Foreskin fibroblast (primary cell): ENCODE measurements at places on chromosomes 7 and 10.

GRCh38 chr10:95229724-95230627 is 35.9 kb downstream of the ACSM6 start:
- DNase-seq: peak; percentile 95

DNA sequence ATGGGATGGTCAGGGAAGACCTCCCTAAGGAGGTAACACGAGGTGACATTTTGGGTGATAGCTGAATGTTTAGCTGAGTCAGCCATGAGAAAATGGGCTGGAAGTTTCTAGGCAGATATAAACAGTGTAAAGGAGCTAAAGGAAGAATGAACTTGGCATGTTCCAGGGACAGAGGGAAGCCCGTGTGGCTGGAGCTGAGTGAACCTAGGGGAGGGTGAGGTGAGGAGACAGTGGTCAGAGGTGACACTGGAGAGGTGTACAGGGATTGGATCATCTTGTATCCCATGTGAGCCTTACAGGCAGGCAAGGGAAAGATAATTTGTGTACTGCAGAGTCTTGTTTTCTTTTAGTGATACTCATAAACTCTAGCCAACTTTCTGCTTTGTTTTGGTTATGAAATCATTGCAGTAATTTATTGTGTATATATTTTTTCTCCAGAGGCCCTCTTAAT is 1.8 kb downstream of the STARD3NL start:
- no peak for DNase-seq

GRCh38 chr10:63515002-63515763 is 6.0 kb upstream of the REEP3 start:
- DNase-seq: no peak

- DNase-seq: no peak
Measured at GRCh38 chr7:151091431-151091830, 5.2 kb downstream of the AGAP3 start.

GRCh38 chr7:66187905-66188304 is 17.2 kb upstream of the TPST1 start:
- DNase-seq: peak; percentile 90

- DNase-seq: peak; percentile 15
Measured at GRCh38 chr7:148242294-148242821, 348.2 kb upstream of the C7orf33 start.

- DNase-seq: no peak
Measured at GRCh38 chr7:102045681-102046372, 228.4 kb downstream of the CUX1 start.

DNA sequence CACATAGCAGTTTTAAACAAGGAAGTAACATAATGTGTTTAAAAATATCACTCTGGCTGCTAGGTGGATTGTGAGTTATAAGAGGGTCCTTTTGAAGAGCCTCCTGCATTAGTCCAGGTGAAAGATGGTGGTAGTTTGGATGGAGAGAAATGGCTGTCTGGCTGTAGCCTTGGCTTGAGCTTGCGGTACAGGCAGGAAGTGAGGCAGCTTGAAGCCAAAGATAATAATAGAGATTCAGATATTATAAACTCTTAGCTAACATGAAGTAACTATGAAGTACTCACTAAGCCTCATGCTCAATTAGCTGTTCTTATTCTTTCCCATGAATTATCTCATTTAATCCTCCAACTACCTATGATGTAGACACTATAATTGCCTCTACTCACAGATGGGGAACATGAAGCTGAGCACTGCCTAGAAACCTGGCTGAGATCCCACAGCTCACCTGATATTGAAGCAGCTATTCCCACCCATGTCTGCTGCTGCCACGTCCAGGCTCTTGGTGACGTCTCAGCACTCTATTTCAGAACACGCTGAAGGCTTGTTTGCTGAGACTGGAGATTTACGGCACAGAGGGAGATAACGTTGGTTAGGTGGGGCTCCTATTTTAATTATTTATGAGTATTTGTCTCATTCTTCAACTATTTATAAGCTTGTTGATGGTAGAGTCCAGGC is 10.4 kb downstream of the C10orf120 start:
- no peak for DNase-seq

GRCh38 chr7:100763556-100764140 is 30.3 kb downstream of the ZAN start:
- no peak for DNase-seq

DNA sequence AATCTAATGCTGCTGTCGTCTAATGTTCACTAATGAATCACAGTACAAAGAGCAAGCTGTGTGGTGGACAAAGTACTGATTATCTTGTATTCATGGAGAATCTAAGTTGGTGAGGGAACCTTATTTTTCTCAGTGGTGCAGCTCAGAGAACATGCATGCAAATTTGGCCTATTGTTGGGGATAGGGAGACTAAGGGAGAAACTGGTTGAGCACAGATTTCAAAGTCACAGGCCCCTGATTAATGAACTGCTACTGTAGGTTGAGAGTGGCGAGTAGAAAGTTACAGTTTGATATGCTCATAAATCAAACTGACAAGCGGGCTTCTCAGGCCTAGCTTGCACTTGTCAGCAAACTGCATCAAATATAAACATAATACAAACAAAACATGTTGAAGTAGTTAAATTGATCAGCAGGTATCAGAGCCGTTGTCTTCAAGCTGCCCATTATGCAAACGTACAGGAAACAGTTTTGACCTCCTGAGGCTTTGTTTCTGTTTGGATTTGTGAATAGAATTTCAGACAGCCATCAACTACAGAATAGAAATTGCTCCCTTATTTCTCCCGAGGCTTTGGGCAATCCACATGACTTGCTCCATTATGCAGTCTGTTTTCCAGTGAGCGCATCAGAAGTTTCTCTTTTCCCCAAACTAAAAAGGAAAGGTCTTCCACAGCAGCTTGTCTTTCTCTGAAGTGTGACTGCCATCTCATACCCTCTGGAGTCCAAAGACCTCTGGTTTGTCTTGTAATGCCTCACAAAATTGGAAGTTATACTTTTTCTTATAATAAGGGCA is 215.8 kb downstream of the FOXP2 start:
- DNase-seq: no peak

DNA sequence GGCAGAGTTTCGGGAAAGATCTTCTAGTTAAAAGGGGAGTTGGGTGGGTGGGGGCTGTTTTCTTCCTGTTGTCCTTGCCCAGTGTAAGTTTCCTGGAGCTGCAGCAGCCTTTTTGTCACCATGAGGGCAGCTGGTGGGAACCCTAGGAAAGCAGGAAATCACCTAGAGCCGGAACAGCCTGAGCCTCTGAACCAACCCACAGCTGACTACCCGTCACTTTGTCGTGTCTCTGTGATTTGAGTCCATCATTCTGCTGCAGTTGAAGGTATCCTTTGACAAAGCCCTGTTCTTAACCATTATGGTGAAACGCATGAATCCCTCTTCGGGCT is 1.2 kb upstream of the C10orf143 start:
- no peak for DNase-seq

DNA sequence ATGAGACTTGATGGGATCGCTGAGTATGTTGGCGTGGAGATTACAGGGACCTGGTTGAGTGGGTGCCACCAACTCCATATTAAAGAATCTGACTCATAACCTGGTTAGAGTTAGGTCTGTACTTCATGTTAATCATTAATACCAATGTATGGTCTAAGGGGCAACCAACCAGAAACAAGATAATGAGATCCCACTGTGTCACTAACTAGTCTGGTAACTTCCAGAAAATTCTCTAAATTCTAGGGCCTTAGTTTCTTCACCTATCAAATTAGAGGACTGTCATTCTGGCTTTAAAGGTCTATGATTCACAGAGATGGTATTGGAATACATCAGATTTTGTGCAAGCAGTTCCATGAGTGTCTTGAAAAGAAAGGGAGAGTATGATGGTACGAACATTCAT is 102.2 kb downstream of the SNX10 start:
- DNase-seq: no peak

DNA sequence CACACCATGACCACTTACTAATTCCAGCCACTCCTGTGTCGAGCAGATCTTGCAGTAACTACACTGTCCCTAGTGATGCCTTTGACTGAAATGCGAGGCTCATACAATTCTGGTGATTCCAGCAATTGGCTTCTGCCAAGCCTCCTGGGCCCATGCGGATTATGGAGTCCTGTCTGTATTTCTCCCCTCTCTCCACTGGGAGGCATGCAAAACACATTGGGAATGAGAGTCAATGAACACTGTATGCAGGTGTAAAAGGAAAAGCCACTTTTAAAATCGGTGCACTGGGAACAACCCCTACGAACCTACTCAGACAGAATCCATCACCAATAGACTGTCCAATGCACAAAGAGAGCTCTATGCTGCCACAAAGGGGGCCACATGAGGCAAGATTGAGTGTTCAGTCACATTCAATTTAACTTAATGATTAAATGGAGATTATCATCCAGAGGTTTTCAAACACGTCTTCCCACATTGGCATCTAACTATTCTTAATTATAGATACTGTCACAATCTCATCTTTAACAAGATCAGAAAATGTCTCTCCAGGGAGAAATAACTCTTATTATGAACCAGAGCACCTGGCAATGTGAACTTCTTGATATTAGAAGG is 550.6 kb downstream of the GLRX3 start:
- DNase-seq: no peak

DNA sequence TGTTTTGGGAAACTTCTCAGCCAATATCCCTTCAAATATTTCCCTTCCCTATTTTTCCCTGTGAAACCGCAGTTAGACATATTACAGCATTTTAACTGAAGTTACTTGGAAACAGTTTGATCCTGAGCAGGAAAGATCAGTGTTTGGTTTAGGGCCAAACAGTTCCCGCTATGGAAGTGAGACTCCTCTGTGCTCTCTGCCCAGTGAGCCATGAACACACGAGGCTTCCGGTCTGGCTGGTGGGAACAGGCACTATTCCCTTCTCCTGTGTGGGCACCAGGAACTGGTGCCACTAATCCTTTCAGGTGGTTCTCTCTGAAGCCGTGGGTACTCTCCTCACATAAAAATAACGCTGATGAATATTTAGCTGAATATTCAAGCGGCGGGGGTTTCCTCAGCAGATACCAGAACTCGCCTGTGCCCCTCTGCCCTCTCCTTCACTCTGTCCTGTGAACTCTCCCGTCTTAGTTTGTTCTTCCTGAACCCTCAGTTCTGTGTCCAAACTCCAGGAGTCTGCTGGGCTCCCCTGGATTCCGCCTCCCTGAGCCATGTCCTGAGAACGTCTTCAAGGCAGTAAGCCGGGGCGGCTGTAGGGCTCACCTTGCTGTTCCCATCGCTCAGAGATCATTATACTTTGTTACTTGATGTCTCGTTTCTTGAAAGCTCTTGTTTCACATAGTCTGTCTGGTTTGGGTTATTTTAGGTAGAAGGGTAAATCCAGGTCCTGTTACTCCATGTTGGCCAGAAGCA is 25.7 kb downstream of the FOXL3 start:
- DNase-seq: no peak

GRCh38 chr10:105024184-105024583 is 383.1 kb downstream of the SORCS3 start:
- no peak for DNase-seq

DNA sequence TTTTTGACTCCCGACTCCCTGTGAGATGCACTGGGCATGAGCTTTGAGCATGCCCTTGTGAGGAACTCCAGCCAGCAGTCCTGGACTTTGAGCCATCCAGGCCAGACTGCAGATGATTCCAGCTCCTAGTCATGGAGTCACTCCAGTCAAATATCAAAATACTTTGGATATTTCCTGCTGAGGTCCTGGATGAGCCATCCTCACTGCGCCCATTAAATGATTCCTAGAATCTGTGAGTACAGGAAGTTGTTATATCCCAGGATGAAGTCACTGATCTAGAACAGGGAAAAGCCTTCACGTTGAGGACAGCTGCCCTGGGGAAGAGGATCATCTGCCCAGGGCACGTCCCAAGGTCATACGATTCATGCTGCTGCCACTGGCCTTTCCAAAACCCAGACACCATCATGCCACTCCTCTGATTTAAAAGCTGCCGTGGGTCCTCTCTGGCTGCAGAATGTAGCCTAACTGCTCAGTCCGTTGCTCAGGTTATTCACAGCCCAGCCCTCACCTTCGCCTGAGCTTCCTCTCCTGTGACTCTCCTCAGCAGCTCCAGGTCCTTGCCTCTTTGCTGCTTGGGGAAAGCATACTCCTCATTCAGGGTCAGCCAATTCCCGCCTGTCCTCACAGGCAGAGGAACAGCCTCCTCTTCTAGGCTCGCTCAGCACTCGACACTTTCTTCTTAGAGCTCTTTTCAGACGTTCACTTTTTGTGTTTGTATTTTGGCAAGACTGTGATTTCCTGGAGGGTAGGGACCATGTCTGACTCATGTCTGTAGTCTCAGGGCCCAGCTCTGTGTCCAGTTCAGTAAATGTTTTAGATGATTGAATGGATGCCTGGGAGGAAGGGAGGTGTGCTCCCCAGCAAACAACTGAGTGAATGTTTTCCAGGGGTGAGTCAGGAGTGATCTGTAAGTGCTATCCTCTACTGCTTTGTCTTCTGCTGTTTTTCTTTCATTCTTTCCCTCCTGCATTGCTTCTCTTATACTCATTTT is 157.8 kb downstream of the SNX10 start:
- DNase-seq: no peak

- DNase-seq: no peak
Measured at GRCh38 chr7:108293149-108293612, 163.0 kb upstream of the LAMB4 start.

DNA sequence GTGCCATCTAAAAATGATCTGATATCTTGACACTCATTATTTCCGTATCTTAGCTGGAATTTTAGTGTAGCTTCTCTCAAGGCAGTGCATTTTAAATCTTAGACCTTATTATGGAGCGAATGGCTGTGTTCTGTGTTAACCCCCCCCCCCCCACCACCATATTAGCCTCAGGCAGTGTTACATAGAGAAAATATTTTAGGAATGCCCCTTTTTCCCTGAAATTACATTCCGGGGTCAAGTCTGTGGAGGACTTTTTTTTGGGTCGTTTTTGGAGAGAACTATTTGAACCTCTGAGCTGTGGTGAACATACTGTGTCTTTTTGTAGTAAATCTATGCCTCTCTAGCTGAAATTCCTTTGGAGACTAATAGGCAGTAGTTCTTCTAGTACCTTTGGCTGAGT is 3.1 kb downstream of the CCDC126 start:
- DNase-seq: peak; percentile 34

DNA sequence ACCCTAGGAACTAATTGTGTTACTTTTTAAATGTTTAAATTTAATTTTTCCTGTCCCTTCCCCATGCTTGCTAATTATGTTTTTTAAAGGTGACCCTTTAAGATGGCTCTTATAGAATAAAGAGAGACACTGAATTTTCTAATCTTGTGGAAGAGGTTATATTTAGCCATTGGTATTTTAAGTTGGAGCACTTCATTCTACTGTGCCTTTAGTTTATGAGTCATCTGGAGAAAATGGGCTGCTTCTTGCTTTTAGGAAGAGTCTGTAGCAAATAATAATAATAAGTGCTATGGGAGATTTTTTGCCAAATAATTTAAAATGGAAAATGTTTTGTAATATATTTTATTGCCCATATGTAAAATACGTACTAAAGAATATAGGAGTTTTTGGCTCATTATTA is 139.7 kb downstream of the ADK start:
- DNase-seq: peak; percentile 76

GRCh38 chr7:42493436-42494198 is 256.6 kb upstream of the GLI3 start:
- peak; percentile 94 for DNase-seq

GRCh38 chr10:34121781-34122622 is 693.1 kb downstream of the PARD3 start:
- peak; percentile 39 for DNase-seq
